ENCODE measurements at places on chromosomes 11 and 22.

- no peak for DNase-seq
Observed at GRCh38 chr11:35276396-35277145, 137.6 kb downstream of the CD44 start.

GRCh38 chr11:46270684-46271083 lies 6.8 kb upstream of the CREB3L1 start:
- no peak for DNase-seq

GRCh38 chr11:7347611-7348431 lies 96.1 kb downstream of the SYT9 start:
- no peak for DNase-seq

GRCh38 chr22:39703928-39704639 lies 133.5 kb downstream of the CACNA1I start:
- no peak for DNase-seq

DNA sequence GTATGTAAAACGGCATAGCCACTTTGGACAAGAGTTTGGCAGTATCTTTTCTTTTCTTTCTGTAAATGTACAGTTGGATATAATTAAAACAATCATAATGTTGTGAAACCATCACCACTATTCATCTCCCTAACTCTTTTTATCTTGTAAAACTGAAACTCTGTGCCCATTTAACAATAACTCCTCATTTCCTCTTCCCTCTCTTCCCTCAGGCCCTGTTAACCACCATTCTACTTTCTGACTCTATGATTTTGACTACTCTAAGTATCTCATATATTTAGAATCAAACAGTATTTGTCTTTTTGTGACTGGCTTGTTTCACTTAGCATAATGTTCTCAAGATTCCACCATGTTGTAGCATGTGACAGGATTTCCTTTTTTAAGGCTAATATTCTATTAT lies 10.2 kb downstream of the SCUBE2 start:
- no peak for DNase-seq

- no peak for DNase-seq
Observed at GRCh38 chr22:49959782-49960158, 802 bp upstream of the PIM3 start.

- DNase-seq: no peak
Observed at GRCh38 chr11:1701091-1701807, 4.3 kb downstream of the KRTAP5-6 start.

GRCh38 chr11:34567733-34568132 lies 53.2 kb upstream of the EHF start:
- DNase-seq: no peak

- no peak for DNase-seq
Observed at GRCh38 chr11:117183724-117184349, 5.3 kb downstream of the SIDT2 start.

Measured in activated CD4-positive, CD25-positive, alpha-beta regulatory T cell (primary cell).